ENCODE measurements at places on chromosomes 4 and X. TPM values are rescaled to one million over a fixed set of nuclear protein-coding genes. Genes with fewer than 3 reads are reported as not detected.

DNA sequence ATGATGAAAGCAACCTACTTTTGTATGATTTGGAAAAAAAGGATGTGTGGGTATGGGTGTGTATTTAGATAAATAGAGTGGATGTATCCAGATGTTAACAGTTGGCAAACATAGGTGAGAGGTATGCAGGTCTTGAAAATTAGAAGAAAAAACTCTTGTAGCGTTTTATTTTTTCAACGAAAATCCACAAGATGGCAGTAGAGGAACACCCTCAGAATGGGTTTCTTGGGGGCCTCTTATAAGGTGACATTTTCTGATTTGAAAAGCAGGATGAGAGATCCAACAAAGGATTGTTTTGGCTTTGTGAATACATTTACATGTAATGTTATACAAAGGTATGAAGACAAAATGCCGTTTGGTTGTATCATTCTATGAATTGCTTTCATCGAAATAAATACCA lies 68.3 kb downstream of the FMR1NB start:
- DNase-seq: no peak

- no peak for DNase-seq
Measured at GRCh38 chrX:16573781-16574180, 76.2 kb upstream of the S100G start.

FAM47A gene
- not detected for total RNA-seq

PDZD11 gene
- 45.9 TPM for total RNA-seq

DNA sequence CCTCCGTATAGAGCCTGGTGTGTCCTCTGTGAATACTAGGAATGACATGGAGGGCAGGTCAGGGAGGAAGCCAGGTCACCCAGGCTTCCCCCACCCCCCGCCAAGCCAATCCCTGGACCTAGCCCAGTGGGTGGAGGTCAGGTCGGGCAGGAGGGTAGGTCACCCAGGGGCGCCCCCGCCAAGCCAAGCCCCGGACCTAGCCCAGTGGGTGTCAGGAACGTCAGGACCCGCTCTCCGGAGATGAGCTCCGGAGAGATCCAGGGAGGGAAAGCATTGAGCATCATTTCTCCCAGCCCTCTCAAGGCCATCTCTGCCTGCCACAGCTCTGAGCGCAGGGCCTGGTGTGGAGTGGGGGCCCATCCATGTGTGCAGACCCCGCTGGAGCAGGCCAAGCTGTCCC lies 48.6 kb downstream of the WFS1 start:
- DNase-seq: no peak

ZNF182 gene
- 3.4 TPM for total RNA-seq

DNA sequence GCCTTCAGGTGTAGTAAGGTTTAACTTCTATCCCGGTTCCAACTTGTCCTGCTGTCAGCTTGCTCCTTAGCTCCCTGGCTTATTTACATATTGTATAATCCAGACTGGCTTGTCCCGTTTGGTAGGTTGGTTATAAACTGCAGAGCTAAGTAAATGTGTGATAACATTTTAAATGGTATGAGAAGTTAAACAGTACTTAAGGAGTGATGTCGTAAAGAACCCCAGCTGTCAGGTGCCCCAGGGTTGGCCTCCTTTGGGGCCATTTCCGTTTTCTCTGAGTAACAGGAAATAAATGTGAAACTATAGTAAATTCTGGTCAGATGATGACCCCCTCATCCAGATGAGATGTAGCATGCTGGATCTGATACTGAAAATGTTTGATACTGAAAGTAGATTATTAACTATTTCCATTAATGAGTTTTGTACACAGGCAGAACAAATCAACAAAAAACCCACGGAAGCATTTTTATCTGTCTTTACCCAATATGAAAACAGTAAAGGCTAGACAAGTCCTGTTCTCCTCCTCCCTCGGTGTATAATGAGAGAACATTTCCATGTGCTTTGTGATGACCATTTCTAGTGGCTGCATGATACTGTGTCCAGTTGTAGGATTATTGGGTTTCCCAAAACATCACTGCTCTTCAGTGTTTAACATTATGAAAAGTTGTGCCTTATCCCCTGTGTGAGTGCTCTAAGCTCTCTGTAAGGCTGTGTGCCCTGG lies 22.4 kb downstream of the GAB1 start:
- DNase-seq: peak; percentile 83

DNA sequence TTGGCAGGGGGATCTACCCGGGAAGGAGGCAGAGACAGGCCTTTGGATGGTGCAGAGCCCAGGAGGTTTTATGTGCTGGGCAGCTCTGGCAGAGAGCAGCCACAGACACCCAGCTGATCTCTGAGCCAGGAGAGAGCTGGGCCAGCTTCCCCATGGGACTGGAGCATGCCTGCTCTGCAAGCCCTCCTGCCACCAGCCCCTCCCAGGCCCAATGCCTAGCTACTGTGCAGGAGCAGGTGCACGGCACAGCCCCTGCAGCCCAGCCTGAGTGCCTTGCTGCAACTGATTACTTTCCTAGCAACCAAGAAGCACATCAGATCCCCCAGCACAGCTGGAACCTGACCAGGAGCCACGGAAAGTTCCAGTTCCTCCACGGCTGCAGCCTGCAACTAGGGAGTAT lies 57.8 kb upstream of the BEND2 start:
- DNase-seq: no peak

GRCh38 chr4:155946486-155946885 lies 7.2 kb downstream of the CTSO start:
- no peak for DNase-seq

DNA sequence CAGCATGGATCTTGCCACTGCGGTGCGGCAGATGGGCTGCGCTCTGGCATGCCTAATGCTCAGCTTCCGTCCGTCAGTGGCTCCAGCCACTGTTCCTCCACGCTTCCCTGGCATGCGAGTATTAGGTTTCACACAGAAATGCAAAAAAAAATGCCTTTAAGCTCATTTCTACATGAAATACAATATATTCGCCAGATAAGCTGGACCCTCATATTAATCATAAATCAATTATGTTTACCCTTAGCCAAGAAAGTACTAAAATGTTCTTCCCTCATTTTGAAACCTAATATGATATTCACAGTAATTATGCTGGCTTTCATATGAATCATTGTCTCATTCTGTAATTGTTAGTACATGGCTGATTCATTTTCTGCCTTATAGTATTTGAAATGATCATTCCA lies 115.5 kb upstream of the FAM241A start:
- DNase-seq: no peak

DNA sequence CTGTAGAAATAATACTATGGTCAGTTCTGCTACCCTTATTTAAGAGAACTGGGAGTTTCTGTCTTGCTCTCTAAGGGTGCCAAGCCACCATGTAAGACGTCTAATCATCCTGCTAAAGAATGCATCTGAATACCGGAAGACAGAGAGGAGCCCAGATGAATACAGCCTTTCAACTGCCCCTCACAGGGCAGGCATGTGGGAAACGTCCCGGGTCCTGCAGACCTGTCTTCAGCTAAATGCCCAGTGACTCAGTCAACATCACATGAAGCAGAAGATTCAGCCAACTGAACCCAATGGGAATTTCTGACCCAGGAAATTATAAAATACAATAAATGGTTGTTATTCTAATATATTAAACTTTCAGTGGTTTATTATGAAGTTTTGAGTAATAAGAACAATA lies 2141.0 kb upstream of the AGA start:
- no peak for DNase-seq

GRCh38 chrX:42846741-42847140 lies 68.8 kb upstream of the PPP1R2C start:
- DNase-seq: no peak

EVC2 gene
- total RNA-seq: 0.82 TPM

- no peak for DNase-seq
Measured at GRCh38 chr4:1609901-1610790, 74.0 kb downstream of the FAM53A start.

DNA sequence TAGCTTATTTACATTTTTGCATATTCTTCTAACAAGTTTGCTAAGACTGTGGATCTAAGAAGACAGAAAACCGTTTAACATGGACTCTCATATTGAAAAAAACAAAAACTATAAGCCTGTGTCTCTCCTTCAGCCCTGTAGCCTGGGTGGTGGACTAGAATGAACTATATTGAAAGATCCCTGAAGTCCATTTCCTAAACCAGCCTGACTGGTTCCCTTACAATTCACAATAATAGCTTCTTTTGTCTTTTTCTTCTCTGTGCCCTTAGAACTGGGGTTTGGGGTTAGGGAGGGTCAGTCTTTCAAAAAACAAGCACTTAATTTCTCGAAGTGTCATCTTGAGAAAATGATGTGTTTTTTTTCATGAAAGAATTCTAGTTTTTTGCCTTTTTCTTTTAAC lies 59.0 kb downstream of the GSTCD start:
- no peak for DNase-seq

- DNase-seq: no peak
Measured at GRCh38 chrX:94831364-94831763, 1157.4 kb downstream of the FAM133A start.

- DNase-seq: no peak
Measured at GRCh38 chr4:117370944-117371668, 285.7 kb upstream of the TRAM1L1 start.

GAR1 gene
- 17.0 TPM for total RNA-seq

DNA sequence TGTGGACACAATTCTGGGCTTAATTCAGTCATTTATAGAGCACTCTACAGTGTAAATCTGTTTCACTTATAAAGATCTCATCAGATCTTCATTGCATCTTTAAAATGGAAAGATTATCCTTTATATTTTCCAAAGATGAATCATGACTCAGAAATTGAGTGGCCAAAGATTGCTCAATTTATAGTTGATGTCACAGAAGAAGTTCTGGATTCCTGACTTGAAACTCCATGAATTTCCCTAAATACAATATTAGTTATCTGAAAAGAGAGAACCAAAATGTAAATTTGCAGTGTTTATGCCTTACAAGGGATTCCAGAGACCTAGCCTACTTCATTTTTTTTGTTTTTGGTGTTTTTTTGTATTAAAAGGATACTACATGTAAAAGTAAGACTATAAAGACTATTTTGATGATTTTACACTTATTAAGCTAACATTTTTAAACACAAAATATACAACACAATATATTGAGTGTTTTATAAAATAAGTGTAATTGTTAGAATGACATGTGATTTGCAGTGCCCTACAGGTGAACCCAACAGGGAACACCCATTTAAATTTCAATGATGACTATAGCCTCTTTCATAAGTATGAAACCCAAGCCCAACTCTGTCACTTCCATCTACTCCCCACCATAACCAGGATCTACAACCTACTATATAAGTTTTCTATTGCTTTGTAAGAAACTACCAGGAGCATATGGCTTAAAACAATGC lies 183.5 kb downstream of the PCDH7 start:
- DNase-seq: no peak

COX7B gene
- total RNA-seq: 450 TPM

AKAP14 gene
- not detected for total RNA-seq

DNA sequence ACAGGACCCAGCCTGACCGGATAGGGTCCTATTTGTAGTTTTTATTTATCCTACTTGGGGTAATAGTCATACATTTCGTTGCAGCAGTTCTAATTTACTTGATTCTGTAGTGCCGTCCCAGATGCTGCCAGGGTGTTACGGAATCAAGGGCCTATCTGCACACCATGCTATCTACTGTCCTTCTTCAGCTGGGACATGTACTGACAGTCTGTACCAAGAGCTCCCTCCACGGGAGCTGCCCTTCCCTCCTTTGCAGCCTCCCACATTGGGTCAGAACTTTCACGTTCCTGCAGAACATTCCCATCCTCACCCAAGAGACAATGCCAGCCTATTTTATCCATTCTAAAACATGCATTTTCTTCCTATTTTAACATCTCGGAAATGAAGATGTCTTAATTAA lies 6.7 kb downstream of the SUV39H1 start:
- no peak for DNase-seq

GRCh38 chr4:68361146-68361589 lies 11.3 kb upstream of the YTHDC1 start:
- DNase-seq: no peak

DNA sequence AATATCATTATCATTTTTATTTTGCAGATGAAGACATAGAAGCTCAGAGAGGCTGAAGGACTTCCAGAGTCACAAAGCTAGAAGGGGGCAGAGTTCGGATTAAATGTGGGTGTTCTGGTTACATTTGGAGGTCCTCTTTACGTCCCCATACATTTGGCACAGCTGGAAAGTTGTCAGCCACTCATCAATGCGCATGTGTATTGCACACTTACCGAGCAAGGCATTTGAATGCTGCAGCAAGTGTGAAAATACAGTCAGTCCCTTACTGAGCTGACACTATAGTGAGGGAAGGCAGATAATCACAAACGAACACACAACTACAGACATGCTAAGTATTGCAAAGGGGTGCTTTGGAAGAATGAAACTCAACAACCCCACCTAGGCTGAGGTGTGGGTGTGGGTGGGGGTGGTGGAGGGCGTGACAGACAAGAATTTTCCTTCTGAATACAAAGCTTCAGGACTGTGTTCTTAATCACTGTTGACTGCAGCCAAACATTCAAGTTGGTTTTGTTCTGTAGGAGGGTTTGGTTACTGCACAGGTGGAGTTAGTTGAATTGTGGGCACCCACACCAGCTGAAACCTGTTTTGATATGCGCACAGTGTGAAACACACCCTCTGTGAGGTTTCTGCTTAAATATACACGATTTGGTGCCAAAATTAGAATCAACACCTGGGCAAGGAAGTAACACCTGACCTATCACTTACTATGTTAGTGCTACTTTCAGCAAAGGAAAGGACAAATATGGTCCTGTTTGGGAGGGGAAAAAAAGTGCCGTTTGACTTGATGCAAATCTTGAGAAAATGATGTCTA lies 72.4 kb downstream of the COQ2 start:
- DNase-seq: peak; percentile 72

DNA sequence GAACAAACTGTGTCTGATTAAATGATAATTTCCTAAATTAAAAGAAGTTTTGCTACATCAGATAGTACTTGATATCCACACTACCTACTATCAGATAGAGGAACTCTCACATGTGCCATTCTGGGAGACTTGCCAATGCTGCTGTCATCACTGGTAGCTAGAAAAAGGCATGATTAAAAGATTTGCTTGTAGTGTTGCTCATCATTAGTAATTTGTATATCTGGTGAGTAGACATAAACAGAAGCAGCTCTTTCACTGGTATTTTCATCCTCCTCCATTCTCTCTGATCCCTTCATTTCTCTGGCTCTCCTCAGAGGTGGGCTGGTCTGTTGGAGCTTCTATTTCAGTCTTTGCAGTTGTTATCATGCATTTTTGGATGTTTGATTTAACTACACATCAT lies 56.0 kb downstream of the SPRY1 start:
- peak; percentile 49 for DNase-seq

MAGEA9B gene
- total RNA-seq: not detected

- DNase-seq: no peak
Measured at GRCh38 chr4:16122308-16122711, 38.5 kb upstream of the PROM1 start.

GRCh38 chr4:85243857-85244256 lies 231.1 kb upstream of the ARHGAP24 start:
- DNase-seq: no peak

TRO gene
- 1.5 TPM for total RNA-seq
